ENCODE measurements at places on chromosomes 16 and 17.

- no peak for DNase-seq
Measured at GRCh38 chr16:29702269-29702668, 23.3 kb downstream of the QPRT start.

GRCh38 chr17:40577611-40578065 is 12.4 kb upstream of the CCR7 start:
- no peak for DNase-seq

DNA sequence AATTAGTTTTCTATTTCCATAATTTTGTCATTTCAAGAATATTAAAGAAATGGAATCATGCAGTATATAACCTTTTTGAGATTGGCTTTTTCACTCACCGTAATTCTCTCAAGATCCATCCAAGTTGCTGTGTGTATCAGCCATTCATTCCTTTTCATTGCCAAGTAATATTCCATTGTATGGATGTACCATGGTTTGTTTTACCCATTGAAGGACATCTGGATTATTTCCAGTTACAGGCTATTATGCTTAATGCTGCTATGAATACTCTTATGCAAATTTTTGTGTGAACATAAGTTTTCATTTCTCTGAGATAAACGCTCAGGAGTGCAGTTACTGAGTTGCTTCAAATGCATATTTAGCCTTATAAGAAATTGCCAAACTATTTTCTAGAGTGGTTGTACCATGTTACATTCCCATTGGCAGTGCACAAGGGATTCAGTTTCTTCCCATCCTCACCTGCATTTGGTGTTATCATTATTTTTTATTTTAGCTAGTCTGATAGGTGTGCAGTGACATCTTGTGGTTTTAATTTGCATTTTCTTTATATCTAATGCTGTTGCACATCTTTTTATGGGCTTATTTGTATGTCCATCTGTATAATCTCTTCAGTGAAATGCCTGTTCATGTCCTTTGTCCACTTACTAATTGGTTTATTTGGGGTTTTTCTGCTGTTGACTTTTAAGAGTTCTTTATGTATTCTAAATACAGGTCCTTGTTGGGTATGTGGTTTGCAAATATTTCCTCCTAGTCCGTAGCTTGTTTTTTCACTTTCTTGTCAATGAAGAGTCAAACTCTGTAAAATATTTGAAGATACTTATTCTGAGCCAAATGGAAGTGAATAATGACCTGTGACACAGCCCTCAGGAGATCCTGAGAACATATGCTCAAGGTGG is 32.7 kb downstream of the BMERB1 start:
- DNase-seq, result no peak

GRCh38 chr17:82914375-82914774 is 74.6 kb upstream of the ZNF750 start:
- no peak for DNase-seq

DNA sequence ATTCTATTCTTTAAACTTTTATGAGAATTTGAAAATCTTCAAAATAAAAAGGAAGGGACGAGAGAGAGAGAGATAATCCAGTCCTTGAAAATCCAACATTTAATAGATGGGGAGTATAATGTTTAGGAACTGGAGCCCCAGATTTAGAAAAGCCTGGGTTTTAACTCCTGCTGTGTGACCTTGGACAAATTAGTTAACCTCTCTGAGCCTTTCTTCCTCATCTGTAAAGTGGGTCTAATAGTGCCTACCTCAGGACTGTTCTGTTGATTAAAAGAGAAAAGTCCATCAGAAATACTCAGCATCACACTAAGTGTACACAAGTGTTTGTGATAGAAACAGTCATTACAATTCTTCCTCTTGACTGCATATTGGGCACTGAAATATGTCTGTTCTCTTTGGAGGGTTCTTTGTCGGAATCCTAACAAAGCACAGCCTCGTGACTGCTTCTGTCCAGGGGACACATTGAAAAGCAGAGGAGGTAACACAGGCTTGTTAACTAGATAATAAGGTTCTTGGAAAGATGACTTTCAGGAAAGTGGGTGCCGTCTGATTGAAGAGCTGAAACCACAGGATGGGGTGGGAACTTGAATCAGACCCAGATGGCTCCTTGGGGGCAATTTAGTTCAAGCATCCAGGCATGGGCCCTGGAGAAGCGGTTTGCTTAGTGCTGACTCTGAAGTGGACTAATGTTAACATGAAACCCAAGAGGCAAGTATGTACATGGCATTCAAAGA is 128.2 kb downstream of the CLEC16A start:
- DNase-seq, result no peak

- peak; percentile 61 for DNase-seq
Measured at GRCh38 chr17:30363715-30364202, 15.0 kb upstream of the CPD start.

- no peak for DNase-seq
Measured at GRCh38 chr17:7260151-7260550, 2.1 kb downstream of the CLDN7 start.

DNA sequence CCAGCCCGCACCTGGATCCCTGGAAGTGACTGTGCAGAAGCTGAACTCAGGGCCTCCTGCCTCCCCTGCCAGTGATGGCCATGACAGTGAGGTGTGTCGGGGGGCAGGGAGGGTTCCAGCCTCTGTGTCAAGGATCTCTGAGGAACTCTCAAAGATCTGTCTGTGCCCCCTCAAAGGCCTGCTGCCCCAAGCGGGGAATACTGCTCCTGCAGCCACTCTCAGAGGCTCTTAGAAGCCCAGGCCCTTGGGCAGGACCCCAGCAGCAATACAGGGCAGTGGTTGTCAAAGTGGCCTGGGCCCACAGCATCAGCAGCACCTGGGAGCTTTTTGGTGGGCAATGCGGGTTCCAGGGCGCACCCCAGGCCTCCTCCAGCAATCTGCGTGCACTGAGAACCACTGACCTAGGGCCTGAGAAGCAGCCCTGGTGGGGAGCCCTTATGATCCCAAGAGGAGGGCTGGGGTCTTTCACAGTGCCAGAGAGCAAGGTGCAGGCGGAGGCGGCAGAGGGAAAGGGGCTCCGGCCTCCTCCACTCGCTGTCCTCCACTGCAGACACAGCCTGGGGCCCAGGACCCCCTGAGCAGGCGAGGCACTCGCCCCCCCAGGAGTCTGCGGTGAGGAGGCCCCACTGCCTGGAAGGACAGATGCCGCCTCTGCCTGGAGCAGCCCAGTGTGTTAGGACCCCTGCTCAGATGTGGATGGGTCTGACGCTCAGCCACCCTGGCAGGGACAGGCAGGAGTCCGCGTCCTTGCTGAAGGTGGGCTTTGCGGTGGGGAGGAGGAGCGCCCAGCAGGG is 42.1 kb downstream of the ENGASE start:
- DNase-seq, result no peak

DNA sequence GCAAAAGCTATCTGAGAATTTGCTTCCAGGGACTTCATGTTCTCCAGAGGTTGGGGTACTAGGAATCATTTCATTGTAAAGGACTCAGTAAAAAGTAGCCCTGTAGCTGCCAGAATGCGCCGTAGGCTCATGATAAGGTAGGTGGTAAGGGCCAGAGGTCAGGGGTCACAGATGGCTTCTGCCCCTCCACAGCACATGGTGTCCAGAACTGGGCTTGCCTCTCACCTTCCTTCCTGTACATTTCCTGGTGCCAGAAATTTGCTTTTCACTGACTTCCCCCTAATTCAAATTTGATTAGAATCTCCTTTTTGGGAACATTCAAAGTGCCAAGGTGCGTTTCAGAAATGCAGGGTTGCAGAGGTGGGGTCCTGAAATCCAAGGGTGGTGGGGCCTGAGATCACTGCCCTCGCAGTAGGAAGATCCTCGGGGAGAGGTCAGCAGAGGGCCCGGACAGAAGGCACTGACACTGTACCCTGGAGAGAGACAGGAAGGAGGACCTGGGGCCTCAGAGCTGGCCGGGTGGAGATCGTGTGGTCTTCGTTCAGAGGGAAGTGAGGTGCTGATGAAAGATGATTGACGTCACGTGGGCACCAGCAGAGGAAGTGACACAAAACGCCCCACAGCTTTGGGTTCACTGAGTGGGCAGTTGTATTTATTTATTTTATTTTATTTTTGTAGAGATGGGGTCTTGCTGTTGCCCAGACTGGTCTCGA is 25.5 kb upstream of the METRNL start:
- no peak for DNase-seq

DNA sequence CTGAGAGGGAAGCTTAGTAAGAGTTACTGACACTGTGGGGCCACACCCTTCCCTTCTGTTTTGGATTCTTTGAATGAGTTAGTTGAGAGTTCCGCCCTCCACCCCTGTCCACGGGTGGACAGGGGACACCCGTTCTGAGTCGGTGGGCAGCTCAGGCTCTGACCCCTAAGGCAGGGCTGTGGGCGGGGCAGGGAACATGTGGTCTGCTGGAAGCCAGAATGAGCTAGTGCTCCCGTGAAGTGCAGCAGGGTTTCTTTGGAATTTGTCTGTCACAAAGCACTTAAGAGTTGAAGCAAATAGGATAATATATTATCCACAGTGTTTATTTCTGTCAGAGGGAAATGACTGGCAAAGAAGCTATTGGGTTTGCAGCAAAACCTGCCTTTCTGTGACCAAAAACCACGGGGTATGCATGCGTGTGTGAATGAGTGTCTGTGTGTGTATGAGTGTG is 90.1 kb downstream of the CLEC16A start:
- DNase-seq, result no peak

DNA sequence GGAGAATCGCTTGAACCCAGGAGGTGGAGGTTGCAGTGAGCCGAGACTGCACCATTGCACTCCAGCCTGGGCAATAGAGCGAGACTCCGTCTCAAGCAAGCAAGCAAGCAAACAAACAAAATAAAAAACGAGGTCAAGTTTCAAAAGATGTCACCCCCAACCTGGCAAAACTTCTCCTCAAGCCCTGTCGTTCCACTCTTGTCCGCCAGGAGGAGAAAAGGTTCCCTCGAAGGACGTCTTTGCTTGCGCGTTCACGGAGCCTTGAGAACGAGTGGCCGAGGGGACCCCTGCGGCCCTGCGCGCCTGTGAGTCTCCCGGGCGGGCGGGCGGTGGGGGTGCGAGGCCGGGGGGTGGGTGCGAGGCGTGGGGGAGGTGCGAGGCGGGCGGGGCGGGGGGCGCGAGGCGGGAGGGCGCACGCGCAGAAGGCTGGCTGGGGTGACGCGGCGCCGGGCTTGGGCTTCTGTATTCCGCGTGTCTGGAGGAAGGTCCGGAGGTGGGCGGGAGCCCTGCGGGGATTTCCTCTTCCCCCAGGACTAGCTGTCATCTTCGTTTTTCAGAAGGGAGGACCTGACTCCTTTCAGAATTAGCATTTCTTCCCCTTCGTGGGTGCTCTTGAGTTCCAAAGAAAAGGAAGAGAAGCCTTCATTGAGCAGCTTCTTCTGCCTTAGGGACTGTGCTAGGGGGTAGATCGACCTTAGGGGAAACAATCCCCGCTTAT is 3.7 kb downstream of the SLC52A1 start:
- peak; percentile 23 for DNase-seq

GRCh38 chr16:86709902-86710601 is 131.7 kb downstream of the FOXL1 start:
- no peak for DNase-seq

- DNase-seq, result no peak
Measured at GRCh38 chr17:17052462-17053221, 10.4 kb downstream of the MPRIP start.

DNA sequence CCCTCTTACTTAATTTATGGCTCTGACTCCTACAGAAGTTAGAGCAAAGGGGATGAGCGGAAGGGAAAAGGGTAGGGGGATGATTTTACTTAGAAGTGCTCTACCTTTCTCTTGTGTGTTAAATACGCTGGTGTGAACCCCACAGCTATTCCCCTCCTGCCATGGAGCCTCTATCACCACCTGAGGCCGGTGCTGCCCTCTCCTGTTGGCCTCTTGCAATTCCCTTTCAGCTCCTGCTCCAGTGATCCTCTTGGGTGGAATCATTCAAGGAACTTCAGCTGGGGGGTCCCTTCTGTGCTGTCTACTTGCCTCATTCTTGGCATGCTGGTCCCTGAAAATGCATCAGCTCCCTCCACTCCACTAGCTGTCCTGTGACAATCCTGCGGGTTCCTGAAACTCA is 41.8 kb upstream of the CDH8 start:
- DNase-seq, result no peak

- DNase-seq, result no peak
Measured at GRCh38 chr17:44933824-44934744, 13.5 kb downstream of the KIF18B start.

DNA sequence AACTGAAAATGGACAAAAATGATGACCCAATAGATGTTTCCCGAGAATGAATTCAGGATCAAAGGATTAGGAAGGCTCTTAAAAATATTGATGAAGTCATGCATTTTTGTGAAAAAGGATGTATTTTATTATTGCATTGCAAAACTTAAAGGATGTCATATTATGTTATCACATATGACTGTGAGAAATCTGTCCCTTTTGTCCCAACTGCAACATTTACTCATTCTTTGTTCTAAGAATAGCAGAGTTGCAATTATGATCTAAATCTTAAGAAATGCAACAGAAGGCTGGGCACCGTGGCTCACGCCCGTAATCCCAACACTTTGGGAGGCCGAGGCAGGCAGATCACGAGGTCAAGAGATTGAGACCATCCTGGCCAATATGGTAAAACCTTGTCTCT is 13.1 kb upstream of the MYH13 start:
- DNase-seq, result no peak

- DNase-seq, result no peak
Measured at GRCh38 chr16:75679366-75679765, 2.6 kb upstream of the CPHXL2 start.

DNA sequence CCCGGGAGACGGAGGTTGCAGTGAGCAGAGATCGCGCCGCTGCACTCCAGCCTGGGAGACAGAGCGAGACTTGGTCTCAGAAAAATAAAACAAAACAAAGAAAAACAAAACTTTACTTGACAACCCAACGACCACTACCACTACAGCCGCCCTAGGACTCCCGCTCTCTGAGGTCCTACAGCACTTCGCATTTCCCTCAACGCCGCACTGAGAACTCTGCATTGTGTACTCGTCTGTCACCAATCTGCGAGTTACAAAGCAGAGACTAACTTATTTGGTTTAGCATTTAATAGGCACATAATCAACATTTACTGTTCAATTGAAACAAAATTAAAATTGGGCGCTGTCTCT is 479 bp upstream of the ZNF207 start:
- no peak for DNase-seq

DNA sequence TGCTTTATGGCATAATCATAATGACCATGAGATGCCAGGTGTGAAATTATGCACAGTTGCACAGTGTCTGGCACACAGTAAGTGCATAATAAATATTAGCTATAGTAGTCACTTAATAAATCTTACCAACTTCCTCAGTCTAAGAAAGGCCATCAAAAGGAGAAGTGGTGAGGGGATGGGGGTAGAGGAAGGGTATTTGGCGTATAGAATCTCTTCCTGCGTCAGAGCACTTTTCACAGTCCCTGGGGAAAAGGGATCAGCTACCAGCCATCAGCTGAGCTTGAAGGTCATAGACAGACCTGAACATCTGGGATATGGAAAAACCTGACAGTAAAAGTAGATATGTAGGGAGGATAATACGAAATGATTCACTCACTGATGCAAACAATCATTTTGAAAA is 5.8 kb downstream of the CRHR1 start:
- DNase-seq, result no peak

- DNase-seq, result no peak
Measured at GRCh38 chr17:61413661-61414126, 14.1 kb downstream of the TBX2 start.

- DNase-seq, result no peak
Measured at GRCh38 chr16:12499032-12499745, 304.5 kb downstream of the CPPED1 start.

Data from AG09309 (cell line).